Hematopoietic multipotent progenitor cell treated with erythropoietin and hydrocortisone succinate and interleukin-3 and kit ligand, for 4 days (in vitro differentiated cells): ENCODE measurements at places on chromosomes 5 and 9.

- DNase-seq: no peak
Measured at GRCh38 chr9:114051706-114052105, 26.4 kb downstream of the AMBP start.

DNA sequence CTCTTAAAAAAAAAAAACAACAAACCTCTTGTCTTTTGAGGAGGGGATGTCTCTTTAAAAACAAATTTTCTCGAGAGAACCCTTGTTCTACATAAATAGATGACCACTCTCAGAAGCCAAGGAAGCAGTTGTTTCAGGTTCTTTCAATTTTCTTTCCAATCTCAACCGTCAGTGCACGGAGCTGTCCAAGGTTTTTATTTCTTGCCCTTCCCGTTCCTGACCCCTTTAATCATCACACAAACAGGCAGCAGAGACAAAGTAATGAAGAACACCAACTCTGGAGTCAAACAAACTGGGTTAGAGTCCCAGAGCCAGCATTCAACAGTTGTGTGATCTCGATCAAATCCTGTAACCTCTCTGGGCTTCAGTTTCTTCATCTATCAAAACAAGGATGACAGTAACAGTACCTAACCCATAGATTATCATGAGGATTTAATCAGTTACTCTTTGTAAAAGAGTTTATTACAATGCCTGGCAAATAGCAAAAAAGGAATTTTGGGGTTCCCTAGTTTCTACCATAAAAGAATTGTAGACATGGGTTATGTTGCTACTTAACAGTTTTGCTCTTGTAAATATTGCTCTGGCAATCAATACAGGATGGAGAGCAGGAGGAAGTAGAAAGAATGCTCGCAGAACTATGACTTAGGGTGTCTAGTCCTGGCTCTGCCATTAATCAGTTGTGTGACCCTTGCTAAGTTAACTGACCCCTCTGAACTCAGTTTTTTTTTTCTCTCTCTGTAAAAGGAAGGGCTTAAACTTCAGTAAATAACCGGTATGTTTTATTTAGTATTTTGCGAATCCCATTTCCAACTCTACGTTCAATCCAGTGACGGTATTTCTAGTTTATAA is 1.0 kb upstream of the NIM1K start:
- DNase-seq: peak; percentile 51

- peak; percentile 72 for DNase-seq
Measured at GRCh38 chr9:127525401-127526188, 74.3 kb downstream of the LRSAM1 start.

GRCh38 chr9:2050236-2050635 is 35.1 kb downstream of the SMARCA2 start:
- DNase-seq: no peak

- no peak for DNase-seq
Measured at GRCh38 chr5:39992617-39993202, 567.9 kb upstream of the DAB2 start.
